ENCODE measurements at places on chromosomes 2 and 18.
A peak's percentile ranks its signal among the peaks of the same experiment; 100 is the strongest.

- no peak for DNase-seq
Measured at GRCh38 chr2:15889442-15890123, 50.8 kb upstream of the MYCN start.

GRCh38 chr2:98084151-98084868 lies 2.7 kb upstream of the VWA3B start:
- DNase-seq = no peak

GRCh38 chr2:65199166-65199565 lies 28.5 kb upstream of the ACTR2 start:
- DNase-seq = no peak

- DNase-seq = no peak
Measured at GRCh38 chr2:15920696-15921095, 19.7 kb upstream of the MYCN start.

DNA sequence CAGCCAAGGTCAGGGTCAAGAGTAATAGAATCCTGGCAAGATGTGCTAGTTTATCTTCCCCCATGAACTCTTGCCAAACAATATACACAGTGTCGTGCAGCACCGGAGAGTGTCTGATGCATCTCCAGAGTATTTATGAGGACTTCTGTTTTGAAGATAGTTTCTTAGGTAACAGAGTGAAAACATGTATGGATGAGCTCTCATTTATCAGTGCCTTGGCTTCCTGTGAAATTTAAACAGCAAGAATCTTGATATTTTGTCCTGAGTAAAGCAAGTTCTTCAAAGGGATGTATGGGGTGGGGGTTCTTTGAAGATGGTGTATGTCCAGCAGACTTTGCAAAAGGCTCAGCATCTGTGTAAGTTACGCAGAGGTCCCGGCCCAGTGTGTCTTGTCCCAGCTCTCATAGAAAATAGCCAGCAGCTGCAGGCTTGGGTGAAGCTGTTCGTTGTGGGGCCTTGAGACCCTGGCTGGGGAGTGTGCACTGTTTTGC lies 361.0 kb upstream of the NT5C1B start:
- no peak for DNase-seq

DNA sequence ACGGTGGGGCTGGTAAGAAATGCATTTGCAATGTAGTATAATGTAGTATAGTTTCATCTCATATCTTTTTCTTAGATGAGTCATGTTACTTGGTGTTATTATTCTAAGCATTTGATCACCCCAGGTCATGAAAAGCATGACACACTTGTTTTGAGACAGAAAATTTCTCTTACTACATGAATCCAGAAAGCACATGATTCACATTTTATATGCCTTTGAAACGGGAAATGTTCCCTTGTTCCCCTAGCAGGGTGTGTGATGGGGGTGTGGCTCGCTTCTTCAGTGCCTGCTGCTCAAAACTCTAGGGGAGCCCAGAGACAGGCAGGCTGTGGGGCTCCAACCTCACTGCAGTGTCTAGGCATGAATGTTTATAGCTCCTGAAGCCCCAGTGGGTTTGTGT lies 116.0 kb upstream of the RAB27B start:
- no peak for DNase-seq

DNA sequence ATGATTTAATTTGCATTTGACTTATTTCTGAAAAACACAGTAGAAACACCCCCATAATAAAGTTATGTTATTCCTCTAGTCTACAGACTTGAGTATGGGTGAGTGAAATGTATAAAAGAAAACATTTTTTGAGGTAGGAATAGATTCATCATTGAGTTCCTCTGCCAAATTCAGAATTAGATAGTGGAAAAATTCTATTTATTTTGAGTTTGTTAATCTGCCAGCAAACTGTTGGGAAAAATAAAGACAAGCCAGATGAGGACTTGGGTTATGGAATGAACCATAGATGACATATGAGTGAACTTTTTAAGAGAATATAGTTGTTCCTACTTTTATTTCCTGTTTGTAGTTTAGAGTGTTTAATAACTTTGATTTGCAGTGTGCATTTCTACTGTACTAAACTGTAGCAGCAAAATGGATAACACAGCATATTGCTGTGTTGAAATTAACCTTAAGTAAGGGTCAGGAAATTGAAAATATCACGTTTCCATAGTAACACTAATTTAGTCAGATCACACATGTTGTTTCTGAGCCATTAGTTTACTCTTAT lies 35.6 kb upstream of the PNPT1 start:
- no peak for DNase-seq

DNA sequence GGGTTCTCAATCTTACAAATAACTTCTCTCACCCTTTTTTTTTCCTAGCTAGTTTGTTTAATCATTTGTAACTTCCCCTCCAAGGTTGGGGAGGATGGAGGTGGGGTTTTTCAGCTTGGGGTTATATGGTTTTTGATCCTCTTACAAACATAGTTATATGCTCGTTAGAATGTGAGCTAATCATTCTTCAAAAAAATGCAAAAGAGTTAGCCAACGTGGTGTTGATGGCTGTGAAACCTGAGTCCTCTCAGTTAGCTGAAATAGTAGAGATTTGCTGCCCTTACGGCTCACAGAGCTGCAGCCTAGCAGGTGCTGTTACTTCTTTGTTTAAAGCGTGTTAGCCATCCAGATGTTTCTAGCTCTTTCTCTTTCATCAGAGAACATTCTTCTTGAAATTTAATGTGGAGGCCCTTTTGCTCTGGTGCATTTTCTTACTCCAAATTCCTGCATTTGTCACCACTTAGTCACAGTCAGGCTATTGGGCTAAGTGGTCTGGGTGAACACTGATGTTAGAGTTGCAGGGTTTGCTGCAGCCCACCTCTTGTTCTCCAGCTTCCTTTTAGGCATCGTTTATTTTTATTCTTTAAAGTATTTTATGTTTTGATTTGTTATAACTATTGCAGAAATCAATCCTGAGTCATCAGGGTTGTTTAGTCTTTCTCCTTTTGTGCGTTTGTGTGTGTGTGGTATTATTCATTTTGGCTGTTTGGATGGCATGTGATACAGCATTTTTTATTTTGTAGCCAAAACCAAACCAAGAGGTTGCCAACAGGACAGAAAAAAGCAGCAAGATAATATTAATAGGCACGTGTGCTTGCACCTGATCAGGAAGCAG lies 41.1 kb downstream of the LIMS1 start:
- DNase-seq = no peak

DNA sequence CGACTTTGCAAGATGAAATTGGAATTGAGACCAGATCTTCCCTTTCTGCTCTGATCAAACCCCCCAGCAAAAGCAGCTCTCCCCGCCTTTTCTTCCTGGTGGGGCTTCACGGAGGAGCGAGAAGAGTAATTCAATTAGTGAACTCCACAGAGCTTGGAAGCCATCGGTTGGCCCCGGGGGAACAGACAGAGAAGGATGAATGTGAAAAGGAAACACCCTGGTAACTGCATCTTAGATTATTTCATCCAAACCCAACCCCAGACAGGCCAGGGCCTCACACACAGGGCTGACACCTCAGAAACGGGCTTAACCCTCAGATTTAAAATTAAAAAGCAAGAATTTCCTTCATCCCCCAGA lies 18.3 kb downstream of the SMAD7 start:
- no peak for DNase-seq

- no peak for DNase-seq
Measured at GRCh38 chr2:211568439-211568838, 970.2 kb downstream of the ERBB4 start.

DNA sequence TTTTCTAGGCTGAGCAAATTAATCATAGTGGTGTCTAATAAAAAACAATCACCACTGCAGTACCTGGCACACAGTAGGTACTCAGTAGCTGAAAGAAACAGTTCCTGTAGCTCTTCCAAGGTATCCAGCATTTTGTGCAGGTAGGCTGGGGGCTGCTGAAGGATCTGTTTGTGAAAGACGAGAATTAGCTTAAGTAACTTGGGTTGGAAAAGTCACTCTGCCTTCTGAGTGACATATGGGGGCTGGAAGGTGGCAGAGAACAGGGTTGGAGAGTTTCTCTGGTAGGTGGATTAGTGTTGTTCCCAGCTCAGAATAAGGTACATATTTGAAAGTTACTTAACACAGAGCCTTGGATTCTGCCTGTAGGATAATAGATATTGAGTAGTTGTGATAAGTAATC lies 72.8 kb downstream of the FMNL2 start:
- no peak for DNase-seq

- no peak for DNase-seq
Measured at GRCh38 chr2:235641956-235642355, 148.1 kb downstream of the AGAP1 start.

- DNase-seq = peak; percentile 87
Measured at GRCh38 chr2:105789745-105790460, 45.2 kb downstream of the NCK2 start.

DNA sequence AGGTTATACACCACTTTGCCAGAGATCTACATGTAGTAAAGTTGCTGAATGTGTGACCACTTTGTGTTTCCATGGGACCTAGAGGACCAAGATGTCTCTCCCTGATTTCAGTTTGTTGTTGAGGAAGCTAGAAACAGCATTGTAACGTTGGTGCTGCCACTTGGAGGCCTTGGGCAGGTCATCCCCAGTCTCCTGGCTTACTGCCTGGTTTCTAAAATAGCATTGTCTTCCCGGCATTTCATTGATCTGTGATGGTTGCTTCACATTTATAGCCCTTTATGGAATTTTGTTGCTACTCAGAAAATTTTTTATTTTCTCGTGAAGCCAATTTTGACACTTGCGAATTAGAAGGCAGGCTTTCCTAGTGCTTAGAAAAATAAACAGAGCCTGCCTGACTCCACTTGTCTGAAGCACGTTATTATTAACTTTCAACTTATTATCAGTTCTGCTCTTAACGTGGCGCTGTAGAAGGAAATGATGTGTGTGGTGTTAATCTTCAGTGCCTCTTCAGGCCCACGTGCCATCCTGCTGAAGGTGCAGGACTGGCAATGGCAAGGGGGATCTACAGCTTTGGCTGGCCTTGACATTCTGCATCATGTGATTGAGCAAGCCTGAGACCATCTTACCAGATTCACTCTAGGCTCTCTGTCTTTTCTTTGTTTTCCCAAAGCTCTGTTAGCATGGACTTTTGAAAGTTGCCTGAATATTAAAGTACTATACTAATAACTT lies 59.9 kb downstream of the INPP4A start:
- peak; percentile 84 for DNase-seq

DNA sequence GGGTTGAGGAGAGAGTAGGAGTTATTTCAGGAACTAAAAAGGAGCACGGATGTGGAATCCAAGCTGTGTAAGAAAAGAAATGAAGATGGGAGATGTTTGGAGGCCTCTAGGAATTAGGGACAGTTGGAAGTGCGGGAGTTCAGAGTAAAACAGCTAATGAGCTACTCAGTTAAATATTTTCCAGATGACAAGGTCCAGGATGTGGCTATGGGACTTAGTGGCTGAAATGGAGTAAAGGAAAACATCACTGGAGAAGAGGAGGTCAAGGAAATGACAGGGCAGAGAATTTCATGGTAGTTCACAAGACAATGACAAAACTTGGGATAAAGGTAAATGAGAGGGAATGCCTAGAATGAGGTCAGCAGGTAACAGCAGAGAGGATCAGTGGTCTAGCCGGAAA lies 13.0 kb downstream of the GPR155 start:
- DNase-seq = no peak

GRCh38 chr18:50729986-50730385 lies 89.8 kb downstream of the MRO start:
- no peak for DNase-seq

- no peak for DNase-seq
Measured at GRCh38 chr18:74963820-74964446, 245.0 kb downstream of the PTGR3 start.

DNA sequence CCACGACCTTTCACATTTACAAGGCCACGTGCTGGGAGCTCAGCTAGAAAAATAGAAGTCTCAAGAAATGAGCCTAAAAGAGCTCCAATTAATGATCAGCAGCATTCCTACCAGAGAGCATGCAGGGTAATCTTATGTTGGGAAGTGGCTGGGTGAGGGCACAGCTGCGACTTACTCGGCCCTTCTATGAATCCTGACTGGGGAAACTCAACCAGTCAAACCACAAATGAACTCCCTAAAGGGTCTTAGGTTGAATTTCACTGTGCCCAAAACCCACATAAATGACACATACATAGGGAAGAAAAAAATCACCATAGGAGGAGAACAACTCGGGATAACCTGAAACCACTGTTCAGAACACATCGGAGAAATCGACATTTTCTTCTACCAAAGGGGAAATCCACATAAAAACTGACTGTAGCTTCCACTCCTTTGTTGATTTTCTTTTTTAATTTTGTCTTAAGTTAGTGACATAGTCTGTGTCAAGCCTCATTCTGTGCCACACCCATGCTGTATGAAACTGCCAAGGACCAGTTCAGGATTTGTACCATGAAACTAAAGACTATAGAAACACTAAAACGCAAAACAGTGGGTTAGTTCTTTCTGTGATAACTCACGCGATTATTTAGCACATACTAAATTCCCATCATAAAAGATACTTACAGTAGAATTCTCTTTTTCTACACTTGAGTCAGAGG lies 54.7 kb downstream of the UXS1 start:
- no peak for DNase-seq

- no peak for DNase-seq
Measured at GRCh38 chr18:31439807-31440325, 7.7 kb upstream of the DSG3 start.

DNA sequence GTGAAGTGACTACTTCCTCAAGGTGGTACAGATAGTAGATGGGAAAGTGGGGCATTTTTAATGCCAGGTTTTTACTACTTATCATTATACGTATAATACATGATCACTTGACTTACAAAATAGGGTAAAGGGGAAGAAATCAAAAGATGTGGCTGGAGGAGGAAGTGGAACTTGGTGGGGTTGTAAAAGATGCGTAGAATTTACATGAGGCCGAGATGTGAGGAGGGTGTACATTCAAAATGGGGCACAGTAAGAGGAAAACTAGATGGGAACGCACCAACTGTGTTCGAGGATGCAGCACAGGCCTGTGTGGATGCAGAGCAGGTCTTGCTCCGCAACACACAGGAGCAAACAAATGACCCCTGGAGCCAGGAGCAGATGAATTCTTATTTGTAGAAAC lies 403.3 kb downstream of the TXNL1 start:
- DNase-seq = no peak

GRCh38 chr18:37871561-37871960 lies 306.0 kb upstream of the CELF4 start:
- no peak for DNase-seq

GRCh38 chr2:176093145-176093897 lies 800 bp downstream of the HOXD13 start:
- no peak for DNase-seq

DNA sequence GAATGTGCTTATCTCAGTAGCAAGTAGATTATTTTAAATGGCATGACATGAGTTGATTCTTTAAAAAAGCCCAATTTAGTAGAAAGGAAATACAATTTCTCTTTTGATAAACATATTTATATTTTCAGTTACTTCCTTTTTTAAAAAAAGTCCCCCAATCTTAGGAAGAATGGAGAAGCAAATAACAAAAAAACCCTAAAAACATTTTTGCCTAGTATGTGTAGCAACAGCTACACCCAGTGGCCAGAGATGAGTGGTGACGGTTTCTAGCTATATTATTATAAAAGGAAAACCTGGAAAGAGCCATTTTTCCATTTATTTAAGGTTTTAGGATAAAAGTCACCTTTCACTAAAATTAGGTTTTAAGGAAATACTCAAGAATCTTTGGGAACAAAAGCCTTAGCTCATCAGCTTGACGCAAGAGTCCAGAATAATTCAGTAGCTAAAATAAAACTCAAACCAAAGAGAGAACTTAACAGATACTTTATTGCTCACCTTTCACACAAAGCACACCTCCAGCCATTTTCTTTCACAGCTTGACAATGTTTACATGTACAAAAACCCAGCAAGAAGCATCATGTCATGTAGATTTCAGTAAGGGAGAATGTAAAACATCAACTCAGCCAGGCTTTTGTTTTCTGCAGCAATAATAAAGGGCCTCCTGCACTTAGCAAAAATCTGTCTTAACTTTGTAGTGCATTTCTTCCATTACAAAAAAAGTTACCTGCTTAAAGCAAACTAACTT lies 15.7 kb downstream of the FAM98A start:
- peak; percentile 24 for DNase-seq
